ENCODE measurements at places on chromosomes 7 and 10.

DNA sequence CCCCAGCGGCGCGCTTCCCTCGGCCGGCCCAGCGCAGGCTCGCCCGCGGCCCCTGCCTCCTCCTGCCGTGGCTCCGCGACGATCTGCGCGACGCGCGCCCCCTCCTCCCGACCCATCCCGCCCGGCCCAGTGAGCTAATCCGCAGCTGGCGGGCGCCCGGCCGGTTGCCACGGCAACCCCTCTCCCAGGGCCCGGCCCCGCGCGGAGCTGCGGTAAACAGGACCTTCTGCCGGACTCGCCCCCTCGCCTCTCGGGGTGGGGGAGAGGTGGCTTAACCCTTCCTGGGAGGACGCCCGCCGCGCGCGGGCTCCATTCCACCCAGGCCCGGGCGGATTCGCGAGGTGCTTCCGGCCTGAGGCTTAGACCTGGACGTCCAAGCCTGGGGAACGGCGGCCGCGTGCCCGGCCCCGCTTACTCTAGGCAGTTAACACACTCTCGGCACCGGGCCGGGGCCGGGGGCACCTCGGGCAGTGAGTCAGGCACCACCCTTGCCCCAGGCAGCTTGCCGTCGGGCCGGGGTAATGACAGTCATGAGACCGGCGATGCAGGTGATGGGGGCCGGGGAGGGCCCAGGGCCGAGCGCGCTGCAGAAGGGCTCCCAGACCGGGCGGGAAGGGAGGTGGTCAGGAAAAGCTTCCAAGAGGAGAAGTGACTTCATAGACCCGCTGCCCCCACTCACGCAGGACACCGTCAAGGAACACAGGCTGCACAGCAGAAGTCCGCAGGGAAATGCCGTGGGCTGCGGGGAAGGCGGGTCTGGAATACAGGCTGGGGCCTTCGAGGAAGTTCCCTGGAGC is at the start of gene DENND2A:
Gene DENND2A, minus strand, starts transcription at position 87 of the 797 bp plus-strand sequence. CDS start 38,416 bp downstream, outside the sequence.
- H3K36me3 ChIP-seq, result peaks cover 2% of the 10 kb centered on the region
- H3K27ac ChIP-seq, result no peak within 1 kb of the TSS
- peaks cover 10% of the 10 kb centered on the region for H3K4me1 ChIP-seq
- peaks cover 73% of the 10 kb centered on the region for H3K27me3 ChIP-seq
- peak within 1 kb of the TSS; percentile 83 for H3K4me3 ChIP-seq

GRCh38 chr7:155282671-155283070 is 15.0 kb upstream of the INSIG1 start:
- no peak for DNase-seq
- H3K27me3 ChIP-seq, result peaks cover 6% of the 10 kb centered on the region
- peaks cover 8% of the 10 kb centered on the region for H3K36me3 ChIP-seq
- H3K27ac ChIP-seq, result no peak overlapping the region
- H3K4me1 ChIP-seq, result peaks cover 65% of the 10 kb centered on the region

DNA sequence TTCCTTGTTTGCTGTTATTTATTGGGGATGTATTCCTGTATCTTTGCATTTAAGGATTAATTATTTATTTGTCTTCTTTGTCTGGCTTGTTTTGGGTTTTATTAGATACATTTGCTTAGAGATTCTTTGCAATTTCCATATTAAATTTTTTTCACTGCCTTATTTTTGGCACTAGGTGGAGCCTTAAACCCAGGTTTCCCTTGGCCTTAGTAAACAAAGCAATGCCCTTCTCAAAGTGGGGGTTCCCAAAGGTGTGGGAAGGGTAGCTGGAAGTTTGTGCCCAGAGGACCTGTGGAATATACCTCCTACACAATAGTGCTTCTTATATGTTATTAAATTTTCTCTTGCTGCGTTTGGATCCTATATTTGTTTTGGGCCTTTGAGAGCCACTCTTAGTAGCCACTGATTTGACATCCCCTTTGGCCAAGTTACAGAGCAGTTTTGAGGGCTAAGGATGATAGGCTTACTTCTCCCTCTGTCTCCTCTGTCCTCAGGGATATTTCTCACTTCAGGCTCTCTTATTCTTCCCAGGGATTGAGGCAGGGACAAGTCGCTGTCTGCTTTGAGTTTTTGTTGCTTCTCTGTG is 162.3 kb downstream of the ITGB1 start:
- H3K27me3 ChIP-seq, result peaks cover 5% of the 10 kb centered on the region
- peak; percentile 67 for DNase-seq
- H3K27ac ChIP-seq, result no peak overlapping the region
- no peaks in the 10 kb centered on the region for H3K4me1 ChIP-seq

GRCh38 chr7:148473703-148474480 is 116.7 kb upstream of the C7orf33 start:
- no peak overlapping the region for H3K4me3 ChIP-seq
- DNase-seq, result no peak
- peaks cover 5% of the 10 kb centered on the region for H3K27me3 ChIP-seq
- H3K4me1 ChIP-seq, result no peaks in the 10 kb centered on the region

GRCh38 chr7:52501696-52502095 is 533.7 kb upstream of the POM121L12 start:
- no peaks in the 10 kb centered on the region for H3K4me1 ChIP-seq
- no peaks in the 10 kb centered on the region for H3K36me3 ChIP-seq
- H3K27ac ChIP-seq, result no peak overlapping the region
- no peak overlapping the region for H3K4me3 ChIP-seq
- DNase-seq, result no peak
- no peaks in the 10 kb centered on the region for H3K27me3 ChIP-seq

DNA sequence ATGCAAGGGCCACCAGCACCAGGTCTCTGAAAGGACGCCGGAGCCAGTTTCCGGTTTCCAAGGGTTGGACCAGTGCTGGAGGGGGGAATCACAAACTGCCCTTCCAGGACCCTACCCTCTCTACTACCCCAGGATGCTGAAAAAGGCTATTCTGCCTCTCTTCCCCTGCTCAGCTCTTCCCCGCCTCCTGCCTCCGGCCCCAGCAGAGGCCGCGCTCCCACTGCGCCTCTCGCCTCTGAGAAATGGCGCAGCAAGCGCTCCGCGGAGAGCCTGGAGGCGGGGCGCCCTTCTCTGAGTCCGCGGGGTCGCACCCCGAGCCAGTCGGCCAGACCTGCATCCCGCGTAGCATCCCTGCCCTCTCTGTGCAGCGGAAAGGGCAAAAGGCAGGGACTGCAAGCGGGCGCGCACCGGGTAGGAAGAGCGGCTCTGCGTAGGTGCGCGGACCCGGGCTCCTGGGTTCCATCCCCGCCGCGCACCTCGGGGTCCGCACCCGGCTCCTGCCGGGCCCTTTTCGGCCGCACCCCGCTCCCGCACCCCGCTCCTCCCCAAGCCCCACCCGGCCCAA is 476 bp upstream of the RET start:
- no peaks in the 10 kb centered on the region for H3K36me3 ChIP-seq
- H3K4me3 ChIP-seq, result peak overlapping the region; percentile 74
- H3K27ac ChIP-seq, result no peak overlapping the region
- DNase-seq, result peak; percentile 75
- peaks cover 6% of the 10 kb centered on the region for H3K4me1 ChIP-seq
- H3K27me3 ChIP-seq, result peaks cover 33% of the 10 kb centered on the region

DNA sequence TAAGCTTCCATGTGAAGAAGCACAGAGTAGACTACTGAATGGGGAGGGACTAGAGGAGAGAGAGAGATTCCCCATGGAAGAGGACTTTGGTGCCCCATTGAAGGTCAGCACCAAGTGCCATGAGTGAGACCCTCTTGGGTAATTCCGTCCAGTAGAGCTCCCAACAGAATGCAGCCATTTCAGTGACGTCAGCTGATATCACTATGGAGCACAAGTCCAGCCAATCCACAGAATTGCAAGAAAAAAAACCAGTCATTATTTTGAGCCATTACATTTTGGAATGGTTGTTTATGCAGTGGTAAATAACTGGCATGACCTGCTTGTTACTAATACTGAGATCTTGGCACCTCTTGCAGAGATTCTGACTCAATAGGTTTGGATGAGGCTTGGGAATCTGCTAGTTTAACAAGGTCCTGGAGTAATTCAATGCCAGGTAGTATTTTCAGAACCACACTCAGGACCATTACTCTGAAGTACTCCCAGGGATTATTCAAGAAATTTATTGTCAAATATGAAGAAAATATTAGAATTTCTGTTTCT is 52.6 kb upstream of the SP8 start:
- H3K27ac ChIP-seq, result no peak overlapping the region
- H3K4me1 ChIP-seq, result no peaks in the 10 kb centered on the region
- H3K4me3 ChIP-seq, result no peak overlapping the region

GRCh38 chr7:46791188-46791587 is 790.7 kb downstream of the TNS3 start:
- H3K27ac ChIP-seq, result no peak overlapping the region
- no peak overlapping the region for H3K4me3 ChIP-seq
- no peaks in the 10 kb centered on the region for H3K27me3 ChIP-seq

DNA sequence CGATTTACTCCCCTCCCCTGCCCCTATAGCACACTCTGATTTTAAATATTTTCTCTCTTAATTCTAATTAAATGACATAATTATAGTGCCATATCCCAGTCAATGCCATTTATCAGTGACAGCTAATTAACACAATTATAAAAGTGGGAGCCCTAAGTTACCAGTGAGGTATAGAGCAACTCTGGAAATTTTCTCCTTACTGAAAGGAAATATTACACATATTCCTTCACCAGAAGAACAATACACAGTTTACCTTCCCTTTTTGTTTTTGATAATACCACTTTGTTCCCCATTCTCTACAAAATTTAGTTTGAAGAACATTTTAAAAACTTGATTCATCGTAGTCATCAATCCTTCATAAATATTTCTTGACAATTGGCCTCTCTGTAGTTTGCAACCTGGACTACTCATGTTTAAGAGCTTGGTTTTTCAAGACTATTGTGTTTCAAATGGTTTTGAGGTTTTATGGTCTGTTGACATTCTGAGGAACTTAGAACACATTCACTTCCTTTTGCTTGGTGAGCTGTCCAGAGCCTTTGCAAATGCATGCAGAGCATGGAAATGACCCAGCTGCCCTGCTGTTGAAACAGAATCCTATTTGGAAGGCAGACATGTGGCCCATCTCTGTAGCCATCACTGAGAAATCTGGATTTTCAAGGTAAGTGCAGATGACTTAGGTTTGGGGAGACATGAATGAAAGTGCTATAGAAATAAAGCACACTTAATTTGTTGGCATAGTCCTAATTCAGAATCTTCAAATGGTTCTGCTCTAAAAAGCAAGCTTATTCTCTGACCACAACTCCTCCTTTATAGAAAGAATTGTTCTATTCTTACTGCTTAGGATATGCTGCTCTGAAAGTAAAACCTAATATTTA is at the start of gene GPR141:
Gene GPR141, plus strand, starts transcription at position 521 of the 875 bp plus-strand sequence. CDS start 56,628 bp downstream, outside the sequence.
- no peaks in the 10 kb centered on the region for H3K36me3 ChIP-seq
- H3K27ac ChIP-seq, result no peak within 1 kb of the TSS
- no peak within 1 kb of the TSS for H3K4me3 ChIP-seq
- no peak for DNase-seq
- H3K27me3 ChIP-seq, result peaks cover 13% of the 10 kb centered on the region

Data from activated CD4-positive, alpha-beta T cell treated with anti-CD3 and anti-CD28 coated beads, Interleukin-2, amount 10 ng/mL, durations not matched to agents 24 days and 14 days (primary cell).